ENCODE measurements at places on chromosomes 6 and 20.

- peak; percentile 61 for DNase-seq
Observed at GRCh38 chr20:62977613-62978560, 25.4 kb downstream of the SLC17A9 start.

- DNase-seq = no peak
Observed at GRCh38 chr6:40328386-40328985, 258.7 kb downstream of the LRFN2 start.

DNA sequence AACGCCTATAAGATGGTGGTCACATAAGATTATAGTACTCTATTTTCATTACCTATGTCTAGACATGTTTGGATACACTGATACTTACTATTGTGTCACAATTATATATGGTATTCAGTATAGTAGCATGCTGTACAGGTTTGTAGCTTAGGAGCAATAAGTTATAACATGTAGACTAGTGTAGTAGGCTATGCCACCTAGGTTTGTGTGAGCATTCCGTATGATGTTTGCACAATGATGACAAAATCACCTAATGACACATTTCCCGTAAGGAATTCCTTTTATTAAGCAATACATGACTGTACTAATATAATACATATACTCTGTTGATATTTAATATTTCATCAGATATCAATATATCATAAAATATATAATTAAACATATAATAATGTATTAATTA lies 540.7 kb downstream of the BMP2 start:
- no peak for DNase-seq

- DNase-seq = no peak
Observed at GRCh38 chr20:43893930-43894329, 20.7 kb upstream of the TOX2 start.

- DNase-seq = no peak
Observed at GRCh38 chr20:11492386-11492785, 425.3 kb upstream of the BTBD3 start.

DNA sequence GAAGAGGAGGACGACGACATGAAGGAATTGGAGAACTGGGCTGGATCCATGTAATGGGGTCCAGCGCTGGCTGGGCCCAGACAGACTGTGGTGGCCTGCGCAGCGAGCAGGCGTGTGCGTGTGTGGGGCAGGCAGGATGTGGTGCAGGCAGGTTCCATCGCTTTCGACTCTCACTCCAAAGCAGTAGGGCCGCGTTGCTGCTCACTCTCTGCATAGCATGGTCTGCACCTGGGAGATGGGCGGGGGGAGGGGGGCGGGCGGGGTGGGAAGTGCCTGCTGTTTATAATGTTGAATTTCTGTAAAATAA lies 42.3 kb downstream of the CHMP4B start:
- DNase-seq = no peak

GRCh38 chr6:20402342-20403069 lies 827 bp downstream of the E2F3 start:
- no peak for DNase-seq

DNA sequence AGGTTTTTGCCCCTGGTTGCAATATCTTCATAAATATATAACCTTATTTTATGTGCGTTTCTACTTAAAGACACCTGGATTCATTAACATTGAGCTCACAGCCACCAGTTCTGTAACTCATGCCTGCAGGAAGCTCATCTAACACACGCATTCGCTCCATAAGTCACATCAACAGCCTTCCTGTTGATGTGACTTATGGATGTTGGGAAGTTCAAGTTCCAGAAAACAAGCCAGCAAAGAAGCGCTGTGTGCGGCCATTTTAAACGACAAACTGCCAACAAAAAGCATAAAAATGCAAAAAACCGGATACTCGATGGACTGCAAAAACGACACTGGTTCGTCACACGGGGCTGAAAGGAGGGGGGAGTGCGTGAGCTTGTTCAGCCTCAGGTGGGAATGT lies 77.9 kb upstream of the NFATC2 start:
- DNase-seq = no peak

- DNase-seq = no peak
Observed at GRCh38 chr20:1734269-1734858, 76.8 kb upstream of the SIRPG start.

Measured in stimulated activated CD4-positive, alpha-beta T cell treated with anti-CD3 and anti-CD28 coated beads, Interleukin-1b, Interleukin-23, amount 100 ng/mL, for 1 hour (primary cell).